ENCODE measurements at places on chromosomes 5 and 9.

DNA sequence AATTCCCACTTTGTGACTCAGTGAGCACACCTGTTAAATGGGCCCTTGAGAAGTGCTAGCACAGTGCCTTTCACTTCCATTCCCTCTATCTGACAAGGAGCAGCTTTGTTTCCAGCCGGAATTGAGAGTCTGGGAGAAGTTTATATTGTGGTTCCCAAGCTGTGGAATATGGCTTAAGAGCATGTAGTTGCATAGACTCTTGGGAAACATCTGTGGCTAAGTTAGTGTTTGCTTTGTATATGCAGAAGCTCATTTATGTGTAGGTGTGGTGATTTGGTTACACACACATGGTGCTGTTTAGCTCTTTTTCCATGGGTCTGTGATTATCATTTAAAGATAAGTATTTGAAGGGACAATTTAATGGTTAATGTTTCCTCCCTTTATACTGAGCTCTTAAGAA is 110.5 kb upstream of the HMHB1 start:
- no peak for DNase-seq

- DNase-seq = no peak
Measured at GRCh38 chr5:36641431-36641830, 35.0 kb downstream of the SLC1A3 start.

DNA sequence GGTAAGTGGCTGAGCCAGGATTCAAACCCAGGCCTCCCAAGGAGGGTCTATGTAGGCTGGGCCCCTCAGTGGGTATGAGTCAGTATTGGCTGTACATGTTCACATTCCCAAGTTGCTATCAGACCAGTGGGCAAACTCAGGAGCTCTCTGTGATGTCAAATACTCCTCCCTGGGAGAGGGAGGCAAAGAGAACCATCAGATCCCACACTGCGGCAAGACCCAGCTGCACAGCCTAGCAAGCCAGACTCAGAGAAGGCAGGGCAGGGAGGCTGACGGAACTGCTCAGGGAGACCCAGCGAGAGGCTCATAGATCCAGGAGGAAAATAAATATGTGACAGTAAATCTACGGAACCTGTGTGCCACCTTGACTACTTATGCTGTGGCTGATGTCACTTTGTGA is 42.6 kb upstream of the SAP30L start:
- no peak for DNase-seq

DNA sequence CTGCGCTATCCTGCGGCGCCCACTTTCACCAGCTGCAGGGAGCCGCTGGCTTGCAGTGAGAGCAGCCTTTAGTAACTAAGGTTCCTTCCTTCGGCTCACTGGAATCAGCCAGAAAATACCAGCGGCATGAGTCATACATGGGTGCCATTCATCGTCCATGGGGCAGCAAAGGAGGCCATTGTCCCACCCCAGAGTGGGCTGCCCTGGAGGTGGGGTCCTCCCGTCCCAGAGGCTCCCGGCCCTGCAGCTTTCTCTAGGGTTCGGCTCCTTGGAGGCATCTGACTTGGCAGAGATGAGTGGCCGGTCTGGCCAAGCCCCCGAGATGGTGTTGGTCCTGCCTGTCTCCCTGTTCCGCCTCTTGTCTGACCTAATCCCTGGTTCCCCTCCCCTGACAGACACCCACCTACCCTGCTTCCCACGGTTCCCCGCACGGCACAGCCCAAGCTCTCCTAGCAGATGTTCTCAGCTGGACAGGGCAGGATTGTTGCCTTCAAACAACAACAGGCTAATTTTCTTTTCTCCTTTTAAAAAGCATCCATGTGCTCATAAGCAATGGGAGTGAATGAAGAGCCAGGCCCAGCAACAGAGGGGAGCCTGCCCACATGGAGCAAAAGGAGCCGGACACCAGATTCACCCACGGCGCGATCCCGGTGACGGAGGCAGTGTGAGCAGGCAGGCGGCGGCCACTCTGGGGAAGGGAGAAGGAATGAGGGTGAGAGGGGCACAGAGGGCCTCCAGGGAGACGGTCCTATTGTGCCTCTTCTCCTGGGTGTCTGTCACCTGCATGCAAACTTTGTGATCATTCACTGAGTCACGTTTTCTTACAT is 97.0 kb upstream of the COL5A1 start:
- no peak for DNase-seq

GRCh38 chr5:91484662-91485061 is 101.5 kb upstream of the ARRDC3 start:
- no peak for DNase-seq

DNA sequence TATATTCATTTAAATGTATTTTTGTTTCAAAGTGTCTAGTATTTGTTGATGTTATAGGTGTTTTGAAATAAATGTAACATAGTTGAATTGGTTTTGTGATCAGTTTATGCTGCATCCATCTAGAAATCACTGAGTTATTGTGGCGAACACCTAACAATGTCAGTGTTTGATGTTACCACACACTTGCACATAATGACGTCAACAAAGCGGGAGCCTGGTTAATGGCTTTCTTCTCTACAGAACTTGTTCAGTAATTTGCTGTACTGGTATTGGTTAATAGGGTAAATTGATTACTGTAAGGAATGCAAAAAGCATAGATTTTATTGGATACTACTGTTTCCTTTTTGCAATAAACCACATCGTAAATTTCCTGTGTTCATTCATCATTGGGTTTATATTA is 133.0 kb downstream of the ATG10 start:
- no peak for DNase-seq

All from cerebellar cortex (tissue), 1 donor.